HFF-Myc (cell line): ENCODE measurements at places on chromosomes 7 and 10.

GRCh38 chr7:152145853-152146466 lies 120.5 kb downstream of the GALNT11 start:
- DNase-seq = peak; percentile 9

GRCh38 chr10:97740613-97741012 lies 3.7 kb downstream of the ZFYVE27 start:
- DNase-seq = no peak

DNA sequence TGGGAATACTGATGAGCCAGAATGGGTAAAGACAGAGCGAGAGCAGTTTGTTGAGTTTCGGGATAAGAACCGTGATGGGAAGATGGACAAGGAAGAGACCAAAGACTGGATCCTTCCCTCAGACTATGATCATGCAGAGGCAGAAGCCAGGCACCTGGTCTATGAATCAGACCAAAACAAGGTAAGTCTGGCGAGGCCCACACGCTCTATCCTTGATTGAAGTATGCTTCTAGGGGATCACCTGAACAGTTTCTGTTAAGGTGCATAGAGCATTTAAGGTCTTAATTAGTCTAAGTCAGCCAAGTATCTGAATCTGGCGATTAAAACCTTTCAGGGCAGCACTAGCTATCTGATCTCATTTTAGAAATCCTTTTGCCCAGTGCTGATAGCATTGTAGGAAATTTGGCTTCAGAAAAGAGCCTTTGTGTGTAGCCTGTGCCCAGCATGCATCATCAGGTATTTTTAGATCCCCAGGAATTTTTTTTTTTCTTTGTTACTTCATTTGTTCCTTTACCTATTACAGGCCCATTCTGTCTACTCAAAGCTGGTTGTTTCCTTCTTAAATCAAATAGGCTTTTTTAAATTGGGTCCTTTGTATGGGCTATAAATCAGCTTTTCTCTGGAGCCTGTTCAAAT lies 8.0 kb downstream of the OPN1SW start:
- DNase-seq = no peak

DNA sequence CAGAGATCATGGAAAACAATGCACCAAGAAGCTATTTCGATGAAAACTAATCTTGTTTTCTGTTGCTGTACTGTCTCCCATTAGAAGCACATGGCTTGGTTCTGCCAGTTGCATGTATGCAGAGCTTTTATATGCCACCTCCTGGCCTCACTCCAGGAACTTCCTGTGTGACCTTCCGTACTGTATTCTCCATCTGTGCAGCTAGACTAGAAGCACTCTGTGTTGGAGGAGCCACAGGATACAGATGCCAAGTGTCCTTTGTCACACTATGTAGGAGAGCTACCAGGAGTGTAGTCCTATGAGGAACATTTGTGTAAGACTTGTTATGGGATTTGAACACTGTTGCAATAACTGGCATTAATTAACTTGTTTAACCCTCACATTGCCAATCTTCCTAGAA lies 503.5 kb upstream of the TPK1 start:
- DNase-seq = no peak

- DNase-seq = no peak
Observed at GRCh38 chr10:108392286-108392685, 1227.8 kb upstream of the SORCS1 start.

DNA sequence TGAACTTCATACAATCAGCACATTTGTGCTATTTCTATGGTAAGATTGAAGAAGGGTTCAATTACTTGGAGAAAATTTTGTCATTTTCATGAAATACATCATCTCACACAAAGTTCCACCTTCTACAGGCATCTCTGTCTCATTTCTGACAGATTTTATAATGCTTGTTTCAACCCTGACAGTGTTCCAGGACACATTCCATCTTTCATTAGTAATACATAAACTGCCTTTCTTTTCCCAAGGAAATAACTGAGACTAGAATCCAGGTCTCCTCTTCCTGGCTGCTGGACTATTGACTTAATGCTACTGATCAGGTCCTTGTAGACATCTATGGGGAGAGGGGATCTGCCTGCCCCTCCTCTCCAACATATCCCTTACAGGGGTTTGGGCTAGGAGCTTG lies 70.1 kb upstream of the PLPP4 start:
- DNase-seq = no peak

GRCh38 chr10:99979066-99979685 lies 30.6 kb downstream of the DNMBP start:
- no peak for DNase-seq

- DNase-seq = no peak
Observed at GRCh38 chr10:81514811-81515210, 360.2 kb upstream of the NRG3 start.

- no peak for DNase-seq
Observed at GRCh38 chr7:27073076-27073475, 22.7 kb downstream of the HOXA1 start.

GRCh38 chr10:79269443-79269842 lies 77.8 kb upstream of the PPIF start:
- DNase-seq = no peak

GRCh38 chr7:154777489-154777888 lies 225.4 kb downstream of the PAXIP1 start:
- no peak for DNase-seq

DNA sequence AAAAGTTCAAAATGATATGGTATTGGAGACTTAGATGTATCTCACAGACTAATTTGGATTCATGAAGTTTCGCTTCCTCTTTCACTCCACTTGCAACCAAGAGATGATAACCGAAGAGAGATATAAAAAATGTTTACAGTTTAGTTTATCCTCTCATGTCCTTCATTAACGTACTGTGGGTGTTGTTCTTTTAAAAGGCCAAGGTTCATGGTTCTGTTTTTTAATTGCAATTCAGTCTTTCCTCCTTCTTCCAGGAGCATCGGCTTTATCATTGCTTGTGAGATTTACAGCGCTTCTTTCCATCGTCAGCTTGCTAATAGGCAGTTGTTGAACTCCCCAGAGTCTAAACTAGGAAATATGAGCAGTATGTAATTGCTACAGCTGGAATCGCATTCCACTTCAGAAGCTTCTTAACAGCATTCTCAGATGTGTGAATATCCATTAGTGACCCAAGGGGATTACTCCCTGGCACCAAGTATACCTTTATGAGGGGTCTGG lies 75.9 kb upstream of the HGF start:
- DNase-seq = no peak

DNA sequence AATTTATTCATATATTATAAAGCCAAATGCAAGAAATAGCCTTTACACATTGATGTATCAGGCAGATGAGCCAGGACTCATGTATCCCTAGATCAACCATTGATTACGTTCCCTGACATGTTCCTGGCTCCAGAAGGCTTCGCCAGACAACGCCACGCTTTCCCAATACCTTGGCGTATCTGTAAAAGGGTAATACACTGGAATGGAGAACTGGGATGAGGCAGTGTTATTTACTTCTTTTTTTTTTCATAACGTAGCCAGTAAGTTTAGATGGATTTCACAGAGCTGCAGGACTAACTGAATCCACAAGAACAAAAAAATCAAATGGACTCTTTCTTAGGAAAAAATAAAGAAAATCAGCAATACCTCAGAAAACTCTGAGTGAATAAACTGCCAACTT lies 588.1 kb upstream of the SEMA3D start:
- DNase-seq = no peak

- no peak for DNase-seq
Observed at GRCh38 chr10:124802313-124802675, 675 bp downstream of the ABRAXAS2 start.
